ENCODE measurements at places on chromosomes 4 and X. TPM values are rescaled to one million over a fixed set of nuclear protein-coding genes. Genes with fewer than 3 reads are reported as not detected.

- DNase-seq = no peak
Measured at GRCh38 chrX:34147345-34147744, 15.2 kb upstream of the FAM47A start.

- no peak for DNase-seq
Measured at GRCh38 chr4:159027535-159027934, 75.3 kb upstream of the RAPGEF2 start.

DNA sequence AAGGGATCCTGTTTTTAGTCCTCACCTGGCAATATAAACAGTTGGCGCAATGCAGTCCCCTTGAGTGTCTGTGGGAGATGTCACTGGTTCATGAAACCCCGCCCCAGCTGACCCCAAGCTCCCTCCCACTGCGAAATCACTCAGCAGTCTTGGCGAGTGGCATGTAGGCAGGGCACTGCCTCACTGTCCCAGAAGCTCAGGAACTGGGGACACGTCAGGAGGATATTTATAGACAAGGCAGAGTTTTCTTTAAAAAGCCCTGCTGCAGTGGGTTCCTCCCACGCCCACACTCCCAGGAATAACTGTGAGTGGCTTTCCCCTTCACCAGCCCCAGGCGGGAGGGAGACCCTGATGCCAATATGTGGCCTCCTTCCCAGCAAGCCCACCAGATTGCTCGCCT lies 44.3 kb upstream of the PPP2R2C start:
- no peak for DNase-seq

The CLNK gene
- not detected for total RNA-seq

DNA sequence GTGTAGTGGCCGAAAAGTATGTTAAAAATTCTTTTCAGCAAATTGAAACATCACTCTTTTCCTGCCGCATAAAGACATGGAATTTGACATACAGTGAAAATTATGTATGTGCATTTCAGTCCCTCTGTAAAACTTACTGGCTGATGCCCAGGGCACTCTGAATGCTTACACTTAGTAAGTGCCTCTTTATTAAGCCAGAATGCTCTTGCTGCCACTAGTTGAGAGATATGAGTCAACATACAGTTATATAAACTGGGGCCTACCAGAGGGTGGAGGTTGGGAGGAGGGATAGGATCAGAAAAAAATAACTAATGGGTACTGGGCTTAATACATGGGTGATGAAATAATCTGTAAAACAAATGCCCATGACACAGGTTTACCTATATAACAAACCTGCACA lies 38.1 kb upstream of the TRPC5 start:
- DNase-seq = no peak

GRCh38 chrX:130716781-130717413 lies 186.1 kb downstream of the ENOX2 start:
- DNase-seq = no peak

The IL21 gene
- not detected for total RNA-seq

DNA sequence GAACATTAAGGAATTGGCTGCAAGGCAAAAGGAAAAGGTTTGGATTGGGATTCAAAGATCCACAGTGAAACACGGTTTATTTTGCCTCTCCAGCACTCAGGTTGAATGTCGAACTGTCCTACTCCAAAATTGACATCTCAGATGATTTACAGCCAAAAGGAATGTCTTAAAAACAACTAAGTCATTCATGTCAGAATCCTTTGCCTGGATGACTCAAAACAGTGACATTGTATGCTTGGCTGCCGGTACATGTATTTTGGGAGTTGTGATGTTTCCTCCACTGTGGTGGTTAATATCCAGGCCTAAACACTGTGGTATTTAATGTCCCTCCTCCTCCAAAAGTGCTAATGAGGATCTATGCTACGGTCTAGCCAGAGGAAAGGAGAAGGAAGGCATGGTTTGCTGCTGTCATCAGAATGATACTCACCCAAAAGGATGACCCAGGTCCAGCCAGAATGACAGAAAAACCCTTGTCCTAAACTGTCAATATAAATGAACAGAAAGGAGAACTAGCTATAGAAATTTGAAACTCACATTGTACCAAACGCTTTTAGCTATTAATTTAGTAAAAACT lies 20.9 kb downstream of the PGM2 start:
- no peak for DNase-seq

GRCh38 chr4:143356493-143356892 lies 19.8 kb downstream of the GAB1 start:
- DNase-seq = no peak

GRCh38 chr4:65521666-65522065 lies 148.6 kb downstream of the EPHA5 start:
- no peak for DNase-seq

- no peak for DNase-seq
Measured at GRCh38 chrX:53095796-53096195, 1.9 kb downstream of the KANTR start.

The NHSL2 gene
- 7.3 TPM for total RNA-seq

The PPARGC1A gene
- 13.4 TPM for total RNA-seq

DNA sequence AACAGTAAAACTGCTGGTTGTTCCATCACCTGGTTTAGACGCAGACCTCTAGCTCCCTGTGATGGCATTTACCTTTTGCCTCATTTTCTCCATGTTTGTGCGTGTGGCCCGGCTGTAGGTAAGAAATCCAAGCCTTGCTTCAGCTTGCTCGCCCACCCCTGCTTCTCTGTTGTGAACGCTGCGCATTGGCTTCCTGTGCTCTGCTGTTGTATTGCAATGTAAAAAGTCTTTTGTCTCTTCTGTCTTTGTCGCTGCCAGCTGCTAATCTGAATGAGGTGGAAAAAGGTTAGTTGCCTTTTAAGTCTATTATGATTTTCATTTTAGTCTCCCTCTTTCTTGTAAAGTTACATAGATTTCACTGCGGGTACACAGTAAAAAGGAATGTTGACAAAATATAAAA lies 127.3 kb upstream of the PACRGL start:
- DNase-seq = no peak

DNA sequence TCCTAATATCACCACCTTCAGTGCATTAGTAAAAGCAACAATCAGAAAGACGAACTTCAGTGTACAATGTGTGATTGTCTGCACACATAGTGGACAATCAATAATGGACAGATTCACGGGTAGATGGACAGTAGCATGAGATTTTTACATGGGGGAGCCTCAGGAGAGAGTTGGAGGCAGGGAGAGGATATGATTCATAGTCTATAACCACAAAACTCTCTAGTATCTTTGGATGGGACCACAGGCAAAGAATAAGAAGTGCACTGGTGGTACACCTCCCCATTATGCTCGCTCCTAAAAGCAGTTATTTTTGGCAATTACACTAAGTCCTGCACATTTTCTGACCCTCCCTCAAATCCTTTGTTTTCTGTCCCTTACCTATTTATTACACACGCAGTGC lies 624.4 kb upstream of the ACTRT1 start:
- DNase-seq = no peak

The DCAF12L1 gene
- total RNA-seq = 0.12 TPM

GRCh38 chrX:15755091-15755490 lies 17.0 kb downstream of the CA5B start:
- no peak for DNase-seq

GRCh38 chrX:94053575-94053974 lies 379.6 kb downstream of the FAM133A start:
- no peak for DNase-seq

The EGFL6 gene
- total RNA-seq = not detected

The ZCCHC18 gene
- total RNA-seq = 12.1 TPM

GRCh38 chrX:73478961-73479360 lies 32.1 kb downstream of the CDX4 start:
- no peak for DNase-seq

DNA sequence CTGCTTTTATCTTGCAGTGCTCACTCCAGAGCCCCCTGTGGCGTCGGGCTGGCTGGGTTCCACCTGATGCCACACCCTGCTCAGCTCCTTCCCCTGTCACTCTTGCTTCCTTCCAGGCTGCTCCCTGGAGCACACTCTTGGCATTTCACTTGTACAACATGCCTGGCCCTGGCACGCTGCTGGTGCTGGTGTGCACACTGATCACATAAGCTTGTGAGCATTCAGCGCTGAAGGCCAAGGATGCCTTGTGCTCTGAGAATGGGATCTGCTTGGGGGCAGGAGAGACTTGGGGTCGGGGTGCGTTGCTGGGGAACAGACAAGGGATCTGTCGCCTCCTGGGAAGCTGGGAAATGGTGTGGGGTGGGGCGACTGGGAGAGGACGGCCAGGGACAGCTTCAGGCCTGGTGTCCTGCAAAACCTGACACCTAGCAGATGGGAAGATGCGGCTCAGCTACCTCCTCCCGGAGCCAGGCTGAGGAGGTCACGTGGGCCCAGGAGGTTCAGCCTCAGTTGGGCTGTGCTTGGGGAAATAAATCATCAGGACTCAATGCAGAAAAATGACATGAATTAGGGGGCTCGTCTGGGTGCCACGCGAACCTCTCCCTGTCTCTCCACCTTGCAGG lies 108.5 kb downstream of the PHKA2 start:
- no peak for DNase-seq

The NPY2R gene
- total RNA-seq = not detected

All from glutamatergic neuron (in vitro differentiated cells).